COR-L47 (cell line): ENCODE measurements at places on chromosomes 1 and 21.

DNA sequence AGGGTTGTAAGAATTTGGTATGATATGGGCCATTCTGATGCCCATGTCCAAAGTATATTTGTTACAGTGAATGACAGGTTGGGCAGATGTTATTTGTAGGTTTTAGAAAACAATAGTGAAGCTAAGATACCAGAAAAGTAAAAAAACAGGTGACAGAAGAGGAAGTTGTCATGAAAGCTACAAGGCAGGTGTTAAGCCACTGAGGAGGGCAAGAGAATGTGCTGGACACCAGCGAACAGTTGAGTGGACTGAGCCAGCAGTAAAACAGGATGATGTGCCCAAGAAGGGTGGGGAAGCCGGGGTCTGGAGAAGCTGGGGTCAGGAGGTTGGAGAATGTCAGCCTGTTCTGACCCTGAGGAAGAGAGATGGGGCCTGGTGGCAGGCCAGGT, 83.3 kb downstream of the DTL start:
- no peak for DNase-seq

DNA sequence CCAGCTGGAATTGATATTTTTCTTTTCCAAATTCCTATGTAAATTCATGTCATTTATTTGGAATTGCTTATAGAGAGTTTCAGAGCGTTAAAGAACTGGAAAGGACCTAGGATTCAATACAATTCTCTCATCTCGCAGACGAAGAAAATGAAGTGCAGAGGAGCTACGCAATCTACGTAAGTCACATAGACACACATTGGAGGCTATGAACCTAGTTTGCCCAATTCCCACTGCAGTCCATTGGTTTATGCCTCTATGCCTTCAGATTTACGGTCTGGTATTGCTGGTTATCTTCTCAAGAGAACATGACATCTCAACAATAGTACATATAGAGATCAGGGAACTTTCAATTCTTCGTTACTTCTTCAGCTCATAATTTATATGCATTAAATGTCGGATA, 971 bp upstream of the RNF2 start:
- no peak for DNase-seq

GRCh38 chr21:26684889-26685288, 111.8 kb upstream of the CYYR1 start:
- DNase-seq = no peak

GRCh38 chr1:59730759-59731478, 83.8 kb upstream of the HOOK1 start:
- DNase-seq = no peak

DNA sequence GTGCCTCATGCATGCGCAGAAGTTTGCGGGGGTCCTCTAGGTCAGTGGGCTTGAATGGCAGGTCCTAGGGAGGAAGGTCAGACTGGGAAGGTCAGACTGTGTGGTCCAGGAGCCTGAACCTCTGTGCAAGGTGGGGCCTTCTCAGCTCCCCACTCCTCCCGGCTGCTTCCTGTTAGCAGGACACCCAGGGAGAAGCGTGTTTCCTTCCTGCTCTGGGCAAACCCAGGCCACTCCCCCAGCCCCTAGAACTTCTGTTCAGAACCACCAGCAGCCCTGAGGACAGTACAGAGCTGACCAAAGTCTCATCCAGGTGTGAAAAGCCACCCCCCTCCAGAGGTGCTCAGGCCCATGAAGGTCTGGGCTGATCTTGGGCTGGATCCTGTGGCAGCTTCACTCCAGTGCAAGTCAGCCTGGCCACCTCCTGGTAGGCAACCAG, 29.9 kb downstream of the NAV1 start:
- DNase-seq = peak; percentile 6

- DNase-seq = peak; percentile 92
These were observed at the start of gene ZZZ3 for GRCh38 chr1:77682460-77683159. Gene ZZZ3, minus strand, starts transcription at chr1:77682658. Its CDS starts 49,304 bp downstream, at chr1:77633354.

DNA sequence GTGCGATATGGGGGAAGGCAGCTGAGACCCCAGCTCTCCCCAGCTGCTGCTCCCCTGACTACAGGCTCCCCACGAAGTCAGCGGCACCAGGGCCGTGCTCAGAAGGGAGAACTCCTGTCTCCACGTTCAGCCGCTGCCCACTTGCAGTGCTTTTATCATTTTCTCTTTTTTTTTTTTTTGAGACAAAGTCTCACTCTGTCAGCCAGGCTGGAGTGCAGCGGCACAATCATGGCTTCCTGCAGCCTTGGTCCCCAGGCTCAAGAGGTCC, 933 bp upstream of the FTCD start:
- DNase-seq = no peak

GRCh38 chr1:28855469-28855951, 43.5 kb downstream of the OPRD1 start:
- DNase-seq = no peak

- DNase-seq = no peak
These were observed 37.6 kb downstream of the RGS5 start for GRCh38 chr1:163165119-163165518.
